ENCODE measurements at places on chromosomes 1 and 21.

DNA sequence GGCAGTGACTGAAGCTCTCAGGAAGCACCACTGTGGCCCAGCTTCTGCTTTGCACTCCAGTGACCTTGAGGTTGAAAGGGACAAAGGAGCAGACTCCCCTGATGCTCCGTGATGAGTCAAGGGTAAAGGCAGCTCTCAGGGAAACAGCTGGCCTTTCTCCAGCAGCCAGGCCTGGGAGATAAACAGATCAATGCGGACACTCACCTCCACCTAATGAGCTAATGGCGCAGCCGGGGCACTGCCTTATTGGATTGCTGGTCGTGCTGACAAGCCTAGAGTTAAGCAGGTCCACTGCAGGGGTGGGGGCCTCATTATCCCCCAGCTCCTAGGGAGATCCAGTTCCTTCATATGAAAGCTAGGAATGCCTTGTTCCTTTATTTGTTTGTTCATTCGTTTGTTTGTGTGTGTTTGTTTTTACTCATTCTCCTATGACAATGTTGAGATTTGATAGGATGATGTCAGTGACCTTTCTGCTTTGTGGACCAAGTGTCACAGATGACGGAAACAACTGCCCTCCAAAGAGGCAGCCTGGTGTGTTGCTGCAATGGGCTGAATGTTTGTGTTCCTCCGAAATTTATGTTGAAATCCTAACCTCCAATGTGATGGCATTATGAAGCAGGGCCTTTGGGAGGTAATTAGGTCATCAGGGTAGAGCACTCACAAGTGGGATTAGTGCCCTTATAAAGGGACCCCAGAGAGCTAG lies 141.4 kb upstream of the BEND5 start:
- DNase-seq, result no peak

GRCh38 chr21:28068455-28069358 lies 924.0 kb downstream of the LTN1 start:
- no peak for DNase-seq

DNA sequence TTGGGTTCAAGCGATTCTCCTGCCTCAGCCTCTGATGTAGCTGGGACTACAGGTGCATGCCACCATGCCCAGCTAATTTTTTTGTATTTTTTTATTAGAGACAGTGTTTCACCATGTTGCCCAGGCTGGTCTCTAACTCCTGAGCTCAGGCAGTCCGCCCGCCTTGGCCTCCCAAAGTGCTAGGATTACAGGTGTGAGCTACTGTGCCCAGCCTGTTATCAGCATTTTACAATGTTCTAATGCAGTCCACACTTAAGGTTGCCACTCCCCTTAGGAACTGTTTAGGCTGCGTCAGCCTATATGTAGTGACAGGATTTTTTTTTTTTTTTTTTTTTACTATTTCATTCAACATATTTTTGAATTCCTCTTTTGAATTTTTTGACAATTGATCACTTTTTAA lies 30.2 kb downstream of the AGPAT3 start:
- DNase-seq, result no peak

GRCh38 chr1:43279161-43279560 lies 6.2 kb downstream of the C1orf210 start:
- no peak for DNase-seq

DNA sequence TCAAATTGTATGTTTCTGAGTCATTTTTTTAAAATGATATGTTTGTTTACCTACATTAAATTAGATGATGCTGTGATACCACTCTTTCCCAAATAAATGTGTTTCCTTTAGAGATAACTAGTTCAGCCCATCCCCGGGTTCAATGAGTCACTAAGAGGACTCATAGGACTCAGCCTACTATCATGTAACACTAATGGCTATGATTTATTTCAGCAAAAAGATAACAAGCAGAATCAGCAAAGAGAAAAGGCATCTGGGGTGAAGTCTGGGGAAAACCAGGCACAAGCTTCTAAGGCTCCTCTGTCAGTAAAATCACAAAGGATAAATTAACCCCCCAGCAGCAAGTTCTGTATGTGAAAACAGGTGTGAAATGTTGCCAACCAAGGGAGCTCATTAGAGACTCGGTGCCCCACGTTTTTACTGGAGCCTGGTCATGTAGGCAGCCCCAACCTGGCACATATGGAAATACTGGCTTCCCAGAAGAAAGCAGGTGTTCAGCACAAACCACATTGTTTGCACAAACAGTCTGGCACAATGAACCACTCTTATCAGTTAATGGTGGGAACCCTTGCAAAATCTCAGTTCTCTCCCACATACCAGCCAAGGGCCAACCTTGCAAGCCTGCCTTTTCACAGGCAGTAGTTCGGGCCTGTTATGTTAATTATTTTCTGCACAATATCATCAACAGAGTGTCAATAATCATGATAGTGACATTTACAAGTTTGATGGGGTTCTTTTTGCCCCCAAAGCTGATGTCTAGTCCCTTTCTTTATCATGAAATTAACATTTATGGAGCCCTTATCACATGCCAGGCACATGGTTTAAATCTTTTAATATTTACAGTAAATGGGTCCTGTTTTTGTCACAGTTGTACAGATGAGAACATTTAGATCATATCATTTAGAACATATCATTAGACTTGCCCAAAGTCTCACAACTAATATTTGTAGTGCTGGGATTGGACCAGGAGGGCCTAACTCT lies 23.1 kb upstream of the CNN3 start:
- no peak for DNase-seq

- DNase-seq, result no peak
Measured at GRCh38 chr1:151502859-151503780, 8.1 kb upstream of the CGN start.

GRCh38 chr1:50877641-50878040 lies 82.4 kb downstream of the FAF1 start:
- no peak for DNase-seq

- no peak for DNase-seq
Measured at GRCh38 chr1:231421546-231421970, 529 bp downstream of the EGLN1 start.

- no peak for DNase-seq
Measured at GRCh38 chr1:177257128-177257527, 86.4 kb downstream of the BRINP2 start.

DNA sequence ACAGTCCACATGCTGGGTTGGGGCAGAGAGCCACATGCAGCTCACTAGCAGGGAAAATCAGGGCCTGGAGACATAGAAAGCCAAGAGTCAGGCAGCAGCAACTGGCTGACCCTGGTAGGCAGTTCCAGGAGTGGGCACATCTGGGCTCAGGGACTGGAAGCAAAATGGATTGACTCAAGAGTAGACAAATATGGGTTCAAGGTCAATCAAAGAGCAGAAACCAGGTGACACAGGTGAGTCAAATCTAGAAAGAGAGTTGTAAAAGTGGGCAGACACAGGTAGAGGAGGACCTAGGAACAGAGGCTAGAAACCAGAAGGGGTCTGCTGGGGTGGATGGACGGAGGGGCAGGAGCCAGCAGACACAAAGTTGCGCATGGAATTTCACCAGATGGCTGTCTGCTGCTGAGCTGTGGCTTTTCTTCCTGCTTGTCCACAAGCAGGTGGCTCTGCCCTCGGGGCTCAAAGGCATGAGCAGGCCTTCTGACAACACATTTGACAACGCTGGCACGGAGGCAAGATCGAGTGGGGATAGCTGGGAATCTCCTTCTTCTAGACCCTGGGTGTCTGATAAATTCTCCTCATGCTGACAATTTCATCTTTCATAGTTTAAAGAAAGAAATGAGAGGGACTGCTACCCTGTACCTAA lies 40.8 kb upstream of the IGSF3 start:
- DNase-seq, result no peak

DNA sequence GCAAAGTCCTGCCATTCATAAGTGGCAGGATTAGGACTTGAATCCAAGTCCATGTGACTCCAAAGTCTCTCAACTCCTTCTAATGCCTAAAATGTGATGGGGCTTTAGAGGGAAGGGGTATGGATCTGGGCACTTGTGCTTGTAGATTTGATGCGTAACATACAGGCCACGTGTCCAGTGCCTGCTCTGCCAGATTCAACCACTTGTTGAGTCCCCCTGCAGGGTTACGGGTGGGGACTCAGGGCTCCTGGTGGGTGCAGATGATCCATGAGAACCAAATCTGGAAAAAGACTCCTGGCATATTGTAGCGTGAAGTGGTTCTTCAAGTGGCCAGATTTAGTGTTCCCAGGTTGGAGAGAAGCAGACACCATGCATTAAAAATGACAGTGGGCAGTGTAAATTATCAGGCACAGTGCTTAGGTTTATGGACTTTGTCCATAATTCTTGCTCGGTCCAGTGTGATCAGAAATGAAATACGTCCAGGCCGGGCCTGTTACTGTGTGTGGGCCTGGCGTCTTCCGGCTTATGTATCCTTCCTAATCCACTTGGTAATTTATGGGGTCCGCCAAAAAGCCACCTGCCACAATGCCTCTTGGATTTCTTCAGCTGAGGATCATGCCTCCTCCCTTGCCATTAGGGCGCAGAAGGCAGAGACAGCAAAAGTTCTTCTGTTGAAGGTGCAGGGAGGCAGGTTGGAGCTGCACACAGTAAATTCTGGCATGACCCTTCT lies 51.2 kb upstream of the LRP8 start:
- DNase-seq, result no peak

GRCh38 chr21:35027563-35028450 lies 21.3 kb downstream of the RUNX1 start:
- no peak for DNase-seq

- DNase-seq, result peak; percentile 51
Measured at GRCh38 chr1:175514387-175514953, 228.9 kb downstream of the TNR start.

DNA sequence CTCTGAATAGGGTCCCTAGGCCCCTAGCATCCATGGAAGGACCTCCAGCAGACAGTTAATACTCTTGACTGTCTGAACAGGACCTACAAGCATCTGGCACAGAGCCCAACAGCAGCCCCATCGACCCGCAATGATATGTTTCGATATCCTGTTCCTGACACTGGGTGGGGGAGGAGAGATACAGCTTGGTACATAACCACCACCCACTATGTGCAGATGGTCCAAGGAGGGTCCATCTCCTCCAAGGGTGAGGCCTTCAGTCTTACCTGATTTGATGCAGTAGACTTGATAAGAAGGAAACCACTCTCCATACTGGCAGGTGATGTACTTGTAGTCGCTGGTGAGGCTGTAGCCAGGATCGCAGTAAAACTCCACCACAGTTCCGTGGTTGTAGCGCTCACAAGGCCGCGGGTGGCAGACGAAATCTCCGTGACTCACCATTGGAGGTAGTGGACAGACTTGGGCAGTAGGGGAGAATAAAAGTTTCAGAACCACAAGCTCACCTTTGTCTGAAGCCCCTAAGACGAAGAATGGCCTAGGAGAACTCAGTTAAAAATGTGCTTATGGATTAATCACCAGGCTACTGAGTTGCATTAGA lies 86.0 kb upstream of the TLR5 start:
- DNase-seq, result no peak

DNA sequence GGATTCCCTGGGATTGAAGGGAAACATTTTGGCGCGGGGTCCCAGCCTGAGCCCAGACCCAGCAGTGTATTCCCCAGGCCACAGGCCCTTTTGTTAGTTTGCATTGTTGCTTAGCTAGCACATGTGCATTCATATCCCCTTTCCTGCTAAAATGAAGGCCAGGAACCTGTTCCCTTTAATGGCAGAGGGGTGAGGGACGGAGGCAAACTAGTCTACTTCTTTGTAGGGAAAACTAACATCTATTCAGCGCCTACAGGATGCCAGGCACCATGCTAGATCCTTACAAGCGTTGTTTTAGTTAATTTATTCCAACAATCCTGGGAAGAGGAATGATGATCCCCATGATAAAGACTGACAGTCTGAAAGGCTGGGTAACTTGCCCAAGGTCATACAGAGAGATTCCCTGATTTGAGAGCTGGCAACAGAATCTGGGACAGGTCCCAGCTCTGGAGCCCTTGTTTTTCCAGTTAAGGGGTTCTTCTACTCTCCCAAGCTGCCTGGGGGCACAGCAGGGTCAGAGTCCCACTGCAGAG lies 595 bp upstream of the E2F2 start:
- DNase-seq, result no peak

- no peak for DNase-seq
Measured at GRCh38 chr1:170536924-170537551, 5.1 kb downstream of the GORAB start.

DNA sequence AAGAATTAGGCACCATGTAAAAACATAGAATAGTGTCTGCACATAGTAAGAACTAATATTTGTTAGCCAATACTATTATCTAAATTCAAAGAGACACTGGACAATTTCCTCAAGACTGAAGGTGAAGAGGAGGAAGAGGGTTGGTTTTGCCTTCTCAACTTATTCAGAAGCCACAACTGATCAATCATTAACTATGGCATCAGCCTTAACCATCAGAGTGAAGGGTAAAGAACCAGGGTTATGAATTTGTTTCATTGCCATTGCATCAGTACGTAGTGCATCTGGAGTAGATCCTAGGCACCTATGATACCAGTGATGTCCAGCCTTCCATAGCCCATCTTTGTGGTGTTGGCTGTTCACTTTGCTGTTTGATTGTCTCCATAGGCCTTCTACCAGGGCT lies 421.7 kb upstream of the DEPDC1 start:
- DNase-seq, result no peak

GRCh38 chr1:202243006-202243405 lies 49.4 kb downstream of the LGR6 start:
- DNase-seq, result no peak

DNA sequence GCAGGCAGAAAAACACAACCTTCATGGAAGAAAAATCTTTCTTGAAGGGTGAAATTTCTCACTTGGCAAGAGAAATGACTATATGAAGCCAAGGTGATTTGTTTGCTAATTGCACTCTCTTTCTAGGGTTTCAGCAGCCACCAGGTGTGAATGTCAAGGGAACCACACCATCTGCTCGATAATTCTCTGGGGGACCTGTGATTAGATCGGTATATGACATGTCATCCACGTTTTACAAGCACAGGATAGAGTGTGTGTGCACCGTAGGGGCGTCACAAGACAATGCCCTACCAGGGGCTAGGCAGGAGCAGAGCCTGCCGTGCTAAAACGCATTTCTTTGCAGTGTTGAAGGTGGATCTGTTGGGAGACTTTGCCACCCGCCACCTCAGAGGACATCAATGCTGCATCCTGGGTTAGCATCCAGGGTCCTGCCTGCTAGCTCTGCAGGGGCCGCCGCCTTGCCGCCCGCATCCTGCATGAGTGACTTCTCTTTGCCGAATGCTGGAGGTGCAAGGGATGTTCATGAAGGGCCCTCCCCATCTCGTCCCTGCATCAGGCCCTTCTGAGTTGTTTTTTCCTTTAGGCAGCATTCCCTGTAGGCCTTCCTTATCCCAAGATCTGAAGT lies 37.8 kb upstream of the CCSAP start:
- DNase-seq, result no peak

GRCh38 chr21:14675774-14676530 lies 129.8 kb upstream of the SAMSN1 start:
- peak; percentile 52 for DNase-seq

GRCh38 chr1:99269321-99269720 lies 5.0 kb downstream of the PLPPR4 start:
- no peak for DNase-seq

GRCh38 chr21:32055305-32055704 lies 182.5 kb downstream of the HUNK start:
- DNase-seq, result no peak

DNA sequence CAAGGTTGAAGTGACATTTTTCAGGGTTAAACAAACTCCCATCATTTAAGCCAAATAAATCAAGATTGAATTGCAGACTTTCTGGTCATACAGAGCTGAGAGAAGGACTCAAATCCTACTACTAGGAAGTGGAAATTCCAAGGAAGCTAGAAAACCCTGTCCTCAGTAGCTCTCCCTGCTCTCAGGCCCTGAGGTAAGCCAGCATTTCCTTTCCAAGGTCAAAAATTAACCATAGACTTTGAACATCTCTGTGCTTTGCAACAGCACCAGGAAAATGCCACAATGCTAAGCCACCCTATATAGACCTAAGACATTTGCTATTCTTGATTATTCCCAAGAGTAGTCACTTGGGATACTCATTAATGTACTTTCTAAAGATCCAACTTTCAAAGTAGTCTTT lies 45.1 kb downstream of the LUZP1 start:
- no peak for DNase-seq
